ENCODE measurements at places on chromosomes 13 and 19.

DNA sequence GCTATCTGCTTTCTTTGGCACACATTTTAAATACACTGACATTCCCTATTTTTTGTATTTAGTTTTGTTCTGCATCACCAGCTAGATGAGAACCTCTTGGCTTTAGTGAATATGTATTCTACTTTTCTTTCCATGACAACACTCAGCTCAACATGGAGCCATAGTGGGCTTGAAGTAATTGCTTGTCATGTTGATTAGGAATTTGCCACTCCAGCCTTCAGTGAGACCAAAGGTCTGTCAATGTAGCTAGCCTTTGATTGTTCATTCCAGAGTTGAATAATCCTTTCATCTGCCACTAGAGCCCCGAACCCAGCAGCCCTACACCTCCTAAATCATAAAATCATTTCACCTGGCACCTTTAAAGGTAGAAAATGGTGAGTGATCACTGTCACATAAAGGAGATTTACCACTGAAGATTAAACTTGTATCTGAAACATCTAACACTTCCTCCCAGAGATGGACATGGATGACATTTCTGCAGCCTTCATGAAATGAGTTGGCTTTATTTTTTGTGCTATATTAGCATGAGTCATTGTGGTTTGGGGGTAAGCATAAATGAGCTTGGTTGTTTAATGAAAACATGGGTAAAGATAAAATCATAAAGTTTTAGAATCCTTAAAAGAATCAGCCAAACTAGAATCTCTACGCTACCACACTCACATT, 29.2 kb upstream of the GARRE1 start:
- no peak for DNase-seq

- no peak for DNase-seq
Observed at GRCh38 chr19:1459479-1459878, 9.6 kb downstream of the APC2 start.

GRCh38 chr13:100305398-100305797, 216.5 kb downstream of the PCCA start:
- DNase-seq: no peak

DNA sequence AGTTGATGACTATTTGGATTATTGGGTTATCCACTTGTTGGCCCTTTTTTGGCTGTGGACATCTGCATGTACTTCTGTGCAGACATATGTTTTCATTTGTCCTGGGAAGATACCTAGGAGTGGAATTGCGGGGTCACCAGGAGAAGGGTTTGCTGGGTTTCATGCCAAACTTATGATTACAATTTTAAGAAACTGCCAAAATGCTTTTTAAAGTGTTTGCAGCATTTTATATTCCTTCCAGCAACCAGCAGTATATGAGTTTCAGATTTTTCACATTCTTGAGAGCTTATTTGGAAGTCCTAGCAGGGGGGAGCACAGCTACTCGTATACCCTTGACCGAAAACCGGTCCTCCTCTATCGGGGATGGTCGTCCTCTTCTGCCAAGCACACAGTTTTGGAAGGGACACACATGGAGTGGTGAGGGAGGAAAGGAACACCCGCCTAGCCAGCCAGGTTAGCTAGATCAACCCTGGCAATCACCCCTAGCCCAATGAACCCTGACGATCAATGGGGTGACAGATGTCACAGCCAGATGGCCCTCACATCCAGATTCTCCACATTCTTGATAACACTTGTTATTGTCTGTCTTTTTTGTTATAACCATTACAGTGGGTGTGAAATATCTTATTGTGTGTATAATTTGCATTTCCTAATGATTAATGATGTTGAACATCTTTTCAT, 26.7 kb upstream of the RNF113B start:
- DNase-seq: no peak

- peak; percentile 69 for DNase-seq
Observed at GRCh38 chr19:34430738-34431625, 2.8 kb downstream of the UBA2 start.

- no peak for DNase-seq
Observed at GRCh38 chr19:11033251-11033650, 56.0 kb upstream of the LDLR start.

DNA sequence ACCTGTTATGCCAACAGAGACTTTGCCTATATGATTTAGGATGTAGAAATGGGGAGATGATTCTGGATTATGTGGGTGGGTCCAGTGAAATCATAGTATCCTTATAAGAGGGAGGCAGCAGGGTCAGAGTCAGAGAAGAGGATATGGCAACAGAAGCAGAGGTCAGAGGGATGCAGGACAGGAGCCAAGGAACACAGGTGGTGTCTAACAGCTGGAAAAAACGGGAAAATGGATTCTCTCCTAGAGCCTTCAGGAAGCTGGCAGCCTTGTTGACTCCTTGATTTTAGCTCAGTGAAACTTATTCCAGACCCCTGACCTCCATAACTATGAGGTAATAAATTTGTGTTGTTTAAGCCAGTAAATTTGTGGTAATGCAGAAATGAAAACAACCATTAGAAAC, 28.8 kb upstream of the OXGR1 start:
- DNase-seq: no peak

DNA sequence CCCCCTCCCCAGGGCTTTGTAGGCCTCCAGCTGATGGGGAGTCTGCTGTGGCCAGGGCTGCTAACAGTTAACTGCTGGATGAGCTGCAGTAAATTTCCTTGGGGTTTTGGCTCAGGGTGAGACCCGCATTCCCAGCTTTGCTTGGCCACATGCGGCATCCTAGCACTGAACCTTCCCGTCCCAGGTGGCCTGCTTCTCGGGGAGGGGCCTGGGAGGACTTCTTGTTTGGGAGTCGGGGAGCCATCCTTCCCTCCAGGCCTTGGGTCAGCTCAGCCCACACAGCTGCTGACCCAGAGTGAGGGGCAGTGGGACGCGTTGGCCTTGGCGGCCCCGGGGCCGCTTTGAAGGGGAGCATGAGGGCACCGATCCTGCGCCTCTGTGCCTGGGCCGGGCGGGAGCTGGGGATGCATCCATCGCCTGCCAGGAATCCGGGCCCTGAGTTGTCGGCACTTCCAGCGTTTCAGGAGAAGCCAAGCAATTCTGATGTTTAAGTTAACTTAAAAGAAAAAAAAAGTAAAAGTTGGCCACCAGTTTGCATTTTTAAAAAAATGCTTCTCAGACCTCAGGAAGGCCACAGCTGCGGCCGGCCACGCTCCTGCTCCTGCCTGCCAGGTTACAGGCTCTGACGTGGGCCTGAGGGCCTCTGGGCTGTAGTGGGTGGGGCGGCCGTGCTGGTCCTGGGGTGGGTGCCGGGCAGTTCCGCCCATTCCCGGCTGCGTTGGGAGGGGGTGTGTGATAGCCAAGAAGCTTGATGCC, 27.7 kb downstream of the CRTC1 start:
- DNase-seq: no peak

- no peak for DNase-seq
Observed at GRCh38 chr13:31631746-31632145, 107.6 kb upstream of the RXFP2 start.

DNA sequence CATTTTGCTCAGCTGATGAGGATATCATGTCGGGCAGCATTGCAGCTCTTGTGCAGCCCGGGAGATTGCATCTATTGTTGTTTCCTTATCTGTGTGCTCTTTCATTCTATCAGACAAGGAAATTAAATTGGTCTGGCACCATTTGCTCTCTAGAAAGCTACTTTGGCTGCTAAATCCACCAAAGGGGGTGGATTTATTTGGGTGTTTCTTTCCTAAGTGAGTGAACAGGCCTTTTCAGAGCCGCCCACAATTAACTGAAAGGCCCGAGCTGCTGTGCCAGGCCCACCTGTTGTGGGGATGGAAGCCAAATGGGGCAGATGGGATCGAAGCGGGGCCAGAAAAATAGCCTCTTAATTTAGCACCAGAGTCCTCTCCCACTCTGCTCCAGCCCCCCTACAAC, 99.4 kb downstream of the DNAJC15 start:
- no peak for DNase-seq

DNA sequence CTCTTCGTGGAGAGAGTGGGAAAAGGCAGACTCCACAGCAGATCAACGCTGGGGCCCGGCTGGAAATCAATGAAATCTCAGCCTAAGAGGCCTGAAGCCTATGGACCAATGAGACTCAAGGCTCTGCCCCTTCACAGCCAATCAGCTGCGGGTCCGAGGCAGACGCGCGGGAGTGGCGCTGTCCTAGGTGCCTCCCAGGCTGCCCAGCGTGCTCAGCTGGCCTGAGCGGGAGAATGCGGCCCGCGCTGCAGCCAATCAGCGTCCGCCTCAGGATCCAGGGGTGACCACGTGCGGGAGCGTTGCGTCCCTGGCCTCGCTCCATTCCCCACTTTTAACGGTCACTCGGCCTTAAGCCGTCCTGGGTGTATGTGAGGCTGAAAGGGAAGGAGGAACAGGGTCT, at the start of gene ZBTB32:
Gene ZBTB32 (plus strand): TSS at position 341 of the 400 bp plus-strand sequence. CDS start 10,069 bp downstream, outside the sequence.
- no peak for DNase-seq

- DNase-seq: no peak
Observed at GRCh38 chr13:50379584-50379983, 364.3 kb downstream of the KCNRG start.

GRCh38 chr13:20001366-20002190, 43.1 kb downstream of the ZMYM2 start:
- DNase-seq: no peak

GRCh38 chr19:570937-571565, 1.3 kb upstream of the BSG start:
- DNase-seq: peak; percentile 67

- no peak for DNase-seq
Observed at GRCh38 chr13:35621989-35622388, 145.5 kb upstream of the MAB21L1 start.

- no peak for DNase-seq
Observed at GRCh38 chr13:27617881-27618321, 2.4 kb downstream of the LNX2 start.

DNA sequence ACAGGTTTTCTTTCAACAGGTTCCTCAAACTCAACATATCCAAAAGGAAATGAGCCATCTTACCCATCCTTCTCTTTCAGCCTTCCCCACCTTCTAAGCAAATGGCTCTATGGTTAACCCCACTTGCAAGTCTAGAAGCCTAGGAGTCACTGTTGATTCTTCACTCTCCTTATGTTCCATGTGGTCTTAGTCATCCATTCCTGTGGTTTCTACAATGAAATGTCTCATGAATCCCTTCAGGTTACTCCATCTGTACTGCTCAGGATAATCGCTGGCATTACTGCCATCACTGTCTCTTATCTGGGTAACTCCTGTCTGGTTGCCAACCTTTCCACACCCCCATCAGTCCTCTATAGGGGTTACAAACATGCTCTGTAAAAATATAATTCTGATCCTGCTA, 381.3 kb downstream of the ENOX1 start:
- DNase-seq: no peak

DNA sequence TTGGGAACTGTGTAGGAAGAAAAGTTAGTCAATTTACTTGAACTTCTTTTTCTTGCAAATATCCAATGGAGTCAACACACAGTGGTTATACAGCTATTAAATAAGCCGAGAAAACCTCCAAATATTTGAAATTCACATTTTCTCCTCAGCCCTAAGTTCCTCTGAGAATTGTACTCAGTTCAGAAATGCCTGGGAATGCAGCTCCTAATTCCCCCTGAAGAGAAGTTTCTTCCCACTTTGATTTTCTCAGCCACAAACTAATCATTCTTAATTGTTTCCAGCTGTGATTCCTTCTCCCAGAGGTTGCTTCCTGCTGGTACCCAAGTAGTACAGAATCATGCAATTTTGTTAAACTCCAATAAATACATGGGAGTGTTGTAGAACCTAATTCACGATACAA, 246.1 kb upstream of the MIR17HG start:
- no peak for DNase-seq

GRCh38 chr13:101231751-101232428, 184.4 kb downstream of the NALCN start:
- no peak for DNase-seq

DNA sequence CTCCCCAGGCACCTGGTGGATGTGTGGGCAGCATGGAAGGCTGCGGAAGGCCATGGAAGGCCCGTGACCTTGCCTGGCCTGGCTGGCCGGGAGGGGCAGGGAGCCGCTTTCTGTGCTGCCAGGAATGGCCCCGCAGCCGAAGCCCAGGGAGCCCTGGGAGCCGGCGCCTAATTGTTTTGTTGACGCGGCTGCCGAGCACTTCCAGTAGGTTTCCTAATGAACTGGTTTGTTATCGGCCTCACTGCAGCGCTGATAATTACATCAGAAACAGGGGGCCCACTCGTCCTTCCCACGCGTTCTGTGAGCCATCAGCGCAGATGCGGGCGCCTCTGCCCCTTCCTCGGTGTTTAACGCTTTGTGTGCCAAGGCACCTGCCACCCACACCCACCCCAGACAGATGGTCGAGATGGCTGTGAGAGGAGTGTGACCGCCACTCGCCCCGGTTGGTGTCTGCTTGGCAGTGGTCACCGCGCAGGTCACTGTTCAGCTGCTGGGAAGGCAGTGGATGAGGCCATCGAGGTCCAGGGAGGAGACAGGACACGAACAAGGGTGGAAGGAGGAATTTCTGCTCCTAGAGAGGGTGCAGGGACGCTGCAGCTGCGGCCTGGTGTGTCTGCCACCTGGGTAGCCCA, 124.5 kb downstream of the KDM4B start:
- no peak for DNase-seq

- no peak for DNase-seq
Observed at GRCh38 chr19:42794765-42795164, 29.3 kb upstream of the PSG8 start.

DNA sequence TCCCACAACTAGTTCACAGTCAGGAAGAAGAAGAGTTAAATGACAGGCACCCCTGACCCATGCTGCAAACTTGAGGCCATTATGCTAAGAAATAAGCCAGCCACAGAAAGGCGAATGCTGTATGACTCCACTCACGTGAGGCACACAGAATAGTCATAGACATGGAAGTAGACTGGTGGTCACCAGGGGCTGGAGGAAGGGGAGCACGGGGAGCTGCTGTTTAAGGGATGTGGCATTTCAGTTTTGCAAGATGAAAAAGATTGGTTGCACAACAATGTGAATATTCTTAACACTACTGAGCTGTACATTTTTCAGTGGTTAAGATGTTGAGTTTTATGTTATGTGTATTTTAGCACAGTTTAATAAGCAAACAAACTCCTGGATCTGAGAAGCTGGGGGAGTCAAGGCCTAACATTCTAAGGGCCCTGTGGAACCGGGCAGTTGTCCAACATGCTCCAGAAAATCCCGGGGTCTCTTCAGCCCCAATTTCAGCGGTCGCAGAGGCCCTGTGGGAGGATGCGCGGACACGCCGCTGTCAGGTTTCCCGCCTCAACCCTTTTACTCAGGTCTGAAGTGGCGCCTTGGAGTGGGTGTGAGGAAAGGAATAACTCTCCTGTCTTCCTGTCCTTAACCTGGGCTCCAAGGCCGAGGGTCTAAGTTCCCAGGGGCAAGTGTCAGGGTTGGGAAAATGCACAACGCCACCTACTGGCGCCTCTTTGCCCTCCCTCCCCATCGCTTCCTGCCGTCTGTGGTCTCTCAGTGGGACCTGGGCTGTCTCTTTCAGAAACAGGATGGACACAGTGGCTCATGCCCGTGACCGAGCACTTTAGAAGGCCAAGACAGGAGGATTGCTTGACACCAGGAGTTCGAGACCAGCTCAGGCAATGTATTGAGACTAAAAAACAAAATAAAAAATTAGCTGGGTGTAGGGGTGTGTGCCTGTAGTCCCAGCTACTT, 4.4 kb upstream of the TMEM272 start:
- peak; percentile 36 for DNase-seq

- DNase-seq: no peak
Observed at GRCh38 chr13:73075546-73075945, 16.7 kb downstream of the KLF5 start.
